ENCODE measurements at places on chromosomes 4 and X.
A peak's percentile ranks its signal among the peaks of the same experiment; 100 is the strongest.

GRCh38 chr4:102608190-102608589, 107.0 kb downstream of the NFKB1 start:
- DNase-seq: peak; percentile 50

- DNase-seq: no peak
Observed at GRCh38 chr4:183374950-183375555, 52.8 kb upstream of the CLDN24 start.

DNA sequence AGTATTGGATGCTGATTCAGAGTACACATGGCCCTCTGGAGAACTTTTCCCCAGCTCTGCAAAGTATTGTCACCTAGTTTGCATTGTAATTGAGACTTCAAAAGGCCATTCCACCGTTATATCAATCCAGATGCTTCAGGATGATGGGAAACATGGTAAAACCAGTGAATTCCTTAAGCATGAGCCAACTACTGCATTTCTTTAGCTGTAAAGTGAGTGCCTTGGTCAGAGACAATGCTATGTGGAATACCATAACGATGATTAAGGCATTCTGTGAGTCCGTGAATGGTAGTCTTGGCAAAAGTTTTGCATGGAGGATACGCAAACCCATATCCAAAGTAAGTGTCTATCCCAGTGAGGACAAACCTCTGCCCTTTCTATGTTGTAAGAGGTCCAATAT, 355.2 kb downstream of the DCAF12L2 start:
- peak; percentile 3 for DNase-seq

- DNase-seq: no peak
Observed at GRCh38 chr4:3760841-3761240, 5.3 kb upstream of the ADRA2C start.

DNA sequence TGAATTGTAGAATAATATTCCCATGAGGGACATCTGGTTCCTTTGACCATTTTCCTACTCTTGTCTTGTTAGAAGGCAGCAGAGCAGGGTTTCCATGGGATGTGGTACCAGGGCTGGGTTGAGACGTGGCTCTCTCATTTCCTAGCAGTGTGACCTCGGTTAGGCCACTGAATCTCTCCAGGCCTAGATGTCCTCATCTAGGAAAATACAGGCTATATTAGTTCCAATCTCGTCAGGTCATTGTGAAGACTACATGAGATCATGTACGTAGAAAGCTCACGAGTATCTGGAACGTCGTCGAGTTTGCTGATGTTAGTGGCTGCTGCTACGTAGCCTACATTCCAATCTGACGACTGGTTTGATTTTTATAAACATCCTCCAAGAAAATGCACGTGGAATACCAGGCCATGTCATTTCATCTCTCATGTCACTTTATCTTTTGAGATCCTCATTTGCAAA, 278.2 kb upstream of the GATB start:
- DNase-seq: peak; percentile 9

- no peak for DNase-seq
Observed at GRCh38 chr4:110787109-110787508, 164.2 kb upstream of the PITX2 start.

DNA sequence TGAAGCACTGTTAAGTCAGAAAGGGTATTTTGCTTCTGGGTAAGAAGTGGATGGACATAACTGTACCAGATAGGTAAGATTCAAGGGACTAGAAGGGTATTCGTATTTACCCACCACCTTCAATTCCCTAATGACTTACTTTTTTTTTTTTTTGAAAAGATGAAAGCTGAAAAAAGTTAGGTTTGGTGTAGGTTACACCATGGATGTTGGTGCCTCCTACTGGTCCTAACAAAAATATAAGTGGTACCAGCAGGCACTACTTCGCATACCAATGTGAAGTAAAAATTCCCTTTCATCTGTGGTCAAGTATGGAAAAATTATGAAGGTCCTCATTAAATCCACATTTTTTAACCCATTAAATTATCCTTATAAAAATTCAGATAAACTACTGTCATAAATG, 7.2 kb downstream of the ANKRD17 start:
- no peak for DNase-seq

DNA sequence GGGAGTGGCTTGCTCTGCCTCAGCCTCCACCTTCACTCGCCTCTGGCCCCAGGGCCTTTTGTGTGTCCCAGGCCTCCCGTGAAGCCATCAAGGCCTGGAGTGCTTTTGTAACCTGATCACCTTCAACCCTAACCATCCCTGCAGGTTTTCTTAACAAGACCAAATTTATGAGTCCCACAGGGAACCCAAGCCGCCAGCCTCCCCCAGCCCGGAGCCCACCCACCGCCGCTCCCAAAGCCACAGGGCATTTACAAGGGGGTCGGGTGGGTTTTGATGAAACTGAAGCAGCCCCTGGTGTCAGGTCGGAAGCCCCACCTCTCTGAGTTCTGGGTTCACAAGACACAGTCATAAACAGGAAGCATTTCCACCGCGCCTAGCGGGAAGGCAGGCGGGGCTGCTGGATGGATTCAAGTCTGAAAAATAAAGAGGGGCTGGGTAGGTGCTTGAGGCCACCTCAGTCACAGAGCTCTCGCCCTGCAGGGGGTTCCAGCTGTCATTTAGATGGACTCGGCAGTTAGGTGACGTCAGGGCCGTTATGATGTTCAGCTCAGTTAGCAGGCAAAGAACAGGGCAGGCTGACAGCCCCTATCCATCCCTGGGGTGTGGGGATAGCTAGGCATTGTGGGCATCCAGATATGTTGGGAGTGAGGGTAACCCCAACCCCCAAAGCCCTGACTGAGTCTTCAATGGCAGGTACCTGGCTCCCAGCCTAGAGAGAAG, 128.5 kb downstream of the BCOR start:
- no peak for DNase-seq

- DNase-seq: no peak
Observed at GRCh38 chr4:107318078-107318477, 282.0 kb upstream of the DKK2 start.

- DNase-seq: no peak
Observed at GRCh38 chr4:120568731-120569130, 353.8 kb downstream of the PRDM5 start.

- DNase-seq: no peak
Observed at GRCh38 chr4:20676501-20677197, 23.6 kb upstream of the PACRGL start.

DNA sequence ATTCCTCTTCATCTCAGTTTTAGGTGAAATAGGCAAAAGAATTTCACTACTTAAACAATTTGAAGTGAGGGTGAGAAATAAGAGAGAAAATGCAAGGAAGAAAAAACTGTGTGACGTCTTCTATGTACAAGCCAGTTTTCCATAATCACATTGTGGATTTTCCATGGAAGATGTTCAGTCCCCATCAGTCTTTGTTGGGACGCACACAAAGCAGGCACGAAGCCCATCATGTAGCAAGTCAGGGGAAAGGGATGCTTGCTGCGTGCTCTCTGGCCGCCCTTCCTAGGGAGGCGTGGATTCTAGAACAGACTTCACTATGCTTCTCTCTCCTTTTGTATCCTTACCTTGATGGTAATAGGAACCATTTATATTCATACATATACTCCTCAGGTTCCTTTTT, 54.7 kb downstream of the RBPJ start:
- DNase-seq: no peak

DNA sequence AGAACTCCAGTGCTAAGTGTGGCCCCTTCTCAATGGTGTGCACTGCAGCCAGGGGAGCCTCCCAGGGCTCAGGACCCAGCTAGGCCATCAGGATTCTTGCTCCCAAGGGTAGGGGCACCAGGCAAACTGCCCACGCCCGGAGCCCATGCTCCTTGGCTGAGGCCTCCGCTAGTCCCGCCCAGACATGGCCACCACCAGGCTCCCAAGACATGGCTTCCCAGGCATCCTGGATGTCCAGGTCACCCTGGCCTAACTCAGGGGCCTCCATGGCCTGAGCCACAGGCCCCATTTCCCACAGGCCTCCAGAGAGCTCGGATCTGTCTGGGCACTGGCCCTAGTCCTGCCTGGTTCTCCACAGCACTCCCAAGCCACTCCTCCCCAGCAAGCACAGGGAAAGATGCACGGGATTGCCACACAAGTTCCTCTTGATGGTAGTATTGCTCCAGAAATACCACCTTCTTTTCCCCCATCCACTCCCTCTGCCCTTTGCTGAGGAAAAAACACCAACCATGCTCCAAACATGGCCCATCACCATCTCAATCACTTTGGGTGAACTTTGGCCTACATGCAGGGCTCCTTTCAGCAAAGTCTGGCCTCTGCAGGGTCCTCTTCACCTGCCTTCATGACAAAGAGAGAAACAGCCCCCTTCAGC, 274.7 kb upstream of the AGTR2 start:
- no peak for DNase-seq

DNA sequence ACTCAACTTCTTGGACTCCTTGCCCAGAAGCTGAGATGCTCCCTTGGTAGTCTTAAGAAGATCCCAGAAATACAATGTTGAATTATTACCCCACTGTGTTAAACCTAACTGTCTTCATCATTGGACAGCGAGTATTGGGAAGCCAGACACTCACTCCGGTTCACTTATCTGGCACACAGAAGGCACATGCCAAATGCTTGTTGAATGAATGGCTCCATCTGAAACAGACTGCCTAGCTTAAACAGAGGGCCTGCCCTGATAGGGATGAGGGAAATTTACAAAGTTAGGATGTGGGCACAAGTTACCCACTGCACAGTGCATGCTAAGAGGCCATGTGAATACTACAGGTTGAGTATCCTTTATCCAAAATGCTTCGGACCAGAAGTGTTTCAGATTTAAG, 79.3 kb downstream of the RASL11B start:
- no peak for DNase-seq

GRCh38 chr4:108861334-108861733, 98.5 kb upstream of the ETNPPL start:
- peak; percentile 4 for DNase-seq

DNA sequence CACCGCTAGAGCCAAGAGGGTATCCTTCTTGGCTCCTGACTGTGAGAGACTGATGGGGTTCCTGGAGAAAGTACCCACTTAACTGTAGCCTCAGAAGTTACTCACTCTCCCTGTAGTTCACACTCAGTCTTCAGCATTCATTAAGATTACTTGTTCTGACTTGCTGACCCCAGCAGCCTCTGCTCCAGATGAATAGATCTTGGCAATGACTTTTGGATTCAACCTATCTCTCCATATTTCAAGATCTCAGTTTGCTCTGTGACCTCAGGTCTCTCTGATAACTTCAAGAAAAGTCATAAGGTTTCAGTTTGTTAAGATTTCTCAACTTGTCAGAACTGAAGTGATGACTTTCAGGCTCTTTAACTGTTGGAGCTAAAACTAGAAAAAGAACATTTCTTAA, 825.6 kb downstream of the PCDH7 start:
- no peak for DNase-seq

DNA sequence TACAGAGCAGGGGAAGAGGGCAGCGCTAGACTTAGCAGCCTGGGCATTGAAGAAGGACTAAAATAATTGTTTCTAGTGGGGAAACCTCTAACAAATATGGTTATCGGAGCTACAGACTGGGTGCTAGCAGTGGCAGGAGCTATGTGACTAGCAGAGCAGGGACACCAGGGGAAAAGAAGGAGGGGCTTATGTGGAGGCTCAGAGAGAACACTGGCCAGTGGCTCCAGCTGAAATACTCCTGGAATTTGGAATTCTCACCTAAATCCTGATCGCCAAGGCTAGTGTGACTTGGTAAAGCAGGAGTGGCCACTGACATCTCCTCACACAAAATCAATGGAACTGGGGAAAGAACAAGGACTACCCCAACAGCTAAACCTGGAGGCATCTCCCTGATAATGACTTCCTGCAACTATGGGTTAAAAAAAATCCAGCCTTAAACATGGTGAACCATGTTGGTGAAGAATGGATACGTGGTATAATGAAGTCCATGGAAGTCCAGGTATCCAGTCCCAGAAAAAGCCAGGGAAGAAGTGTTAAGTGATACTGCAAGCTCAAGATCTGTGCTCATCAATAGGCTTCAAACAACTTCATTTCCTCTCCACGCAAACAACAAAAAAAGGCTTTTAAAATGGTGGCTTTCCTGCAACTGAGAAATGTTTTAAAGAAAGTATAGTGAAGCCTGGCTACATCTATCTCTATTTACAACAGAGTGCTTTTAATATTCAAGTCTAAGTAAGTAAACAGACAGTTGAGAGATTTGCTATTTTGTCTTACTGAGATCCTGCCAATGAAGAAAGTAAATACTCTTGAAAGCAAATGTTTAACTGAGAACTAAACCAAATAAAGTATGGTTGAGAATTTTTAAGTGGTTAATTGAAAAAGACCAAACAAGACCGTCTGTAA, 1.8 kb downstream of the TAPT1 start:
- DNase-seq: peak; percentile 41

- DNase-seq: no peak
Observed at GRCh38 chr4:47359891-47360290, 103.6 kb downstream of the COMMD8 start.

DNA sequence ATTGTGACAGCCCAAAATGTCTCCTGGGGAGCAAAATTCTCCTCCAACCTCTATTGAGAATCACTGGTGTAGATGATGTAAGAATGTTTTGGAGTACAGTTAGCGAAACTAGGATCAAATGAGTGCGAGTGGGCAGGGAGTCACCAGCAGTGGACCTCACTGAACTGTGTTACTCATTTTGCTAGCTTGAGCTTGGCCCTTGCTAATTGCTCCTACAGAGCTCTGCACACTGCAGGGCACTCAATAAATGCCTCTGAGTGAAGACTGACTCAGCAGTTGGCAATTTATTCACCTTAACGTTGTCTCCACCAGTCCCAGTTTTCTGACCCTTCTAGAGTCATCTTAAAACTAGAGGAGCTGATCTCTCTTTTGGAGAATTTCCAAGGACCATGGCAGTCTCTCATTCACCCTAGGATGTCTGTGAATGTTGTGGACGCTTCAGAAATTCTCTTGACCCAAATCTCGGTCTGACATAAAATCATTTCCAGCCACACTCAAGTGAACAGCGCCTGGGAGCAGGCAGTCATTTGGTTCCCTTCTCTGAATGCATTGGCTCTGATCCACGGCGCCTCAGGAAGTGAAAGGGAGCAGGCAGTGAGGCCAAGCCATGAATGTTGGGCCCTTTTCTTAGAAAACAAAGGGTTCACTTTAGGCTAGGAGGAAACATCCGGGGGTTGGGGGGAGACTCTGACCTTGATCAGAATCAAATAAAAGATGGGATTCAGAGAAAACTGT, 148.1 kb downstream of the NWD2 start:
- peak; percentile 89 for DNase-seq

DNA sequence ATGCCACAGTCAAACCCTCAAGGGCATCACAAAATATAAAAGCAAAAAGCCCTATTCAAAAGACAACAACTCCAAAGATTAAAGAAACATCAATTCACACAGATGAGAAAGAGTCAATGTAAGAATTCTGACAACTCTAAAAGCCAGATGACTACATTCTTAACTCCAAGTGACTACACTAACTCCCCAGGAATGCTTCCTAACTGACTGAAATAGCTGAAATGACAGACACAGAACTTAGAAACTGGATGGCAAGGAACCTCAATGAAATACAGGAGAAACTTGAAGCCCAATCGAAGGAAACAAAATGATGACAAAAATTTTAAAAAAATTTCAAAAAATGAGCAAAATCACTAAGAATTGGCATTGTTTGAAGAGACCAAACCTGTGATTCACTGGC, 1047.6 kb upstream of the PCDH10 start:
- no peak for DNase-seq

DNA sequence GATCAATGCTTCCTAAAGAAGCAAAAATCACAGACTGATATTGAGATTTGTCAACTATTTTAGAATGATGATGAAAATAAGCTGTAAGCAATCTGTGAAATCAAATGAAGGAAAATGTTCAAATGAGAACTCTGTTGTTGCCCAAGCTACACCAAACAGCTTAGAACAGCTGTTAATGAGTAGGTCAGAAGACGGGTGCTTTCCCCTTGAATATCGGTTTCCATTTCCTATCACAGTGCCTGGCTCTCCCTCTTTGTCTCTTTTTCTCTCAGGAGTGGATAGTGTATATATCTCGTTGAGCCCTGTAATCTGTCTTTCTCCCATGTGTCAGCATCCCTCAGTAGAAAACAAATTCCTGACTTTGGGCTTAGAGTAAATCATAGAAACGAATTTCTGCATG, 1592.9 kb upstream of the TENM3 start:
- no peak for DNase-seq
